ENCODE measurements at places on chromosomes 1 and 21. TPM values are rescaled to one million over a fixed set of nuclear protein-coding genes. Genes with fewer than 3 reads are reported as not detected.

DNA sequence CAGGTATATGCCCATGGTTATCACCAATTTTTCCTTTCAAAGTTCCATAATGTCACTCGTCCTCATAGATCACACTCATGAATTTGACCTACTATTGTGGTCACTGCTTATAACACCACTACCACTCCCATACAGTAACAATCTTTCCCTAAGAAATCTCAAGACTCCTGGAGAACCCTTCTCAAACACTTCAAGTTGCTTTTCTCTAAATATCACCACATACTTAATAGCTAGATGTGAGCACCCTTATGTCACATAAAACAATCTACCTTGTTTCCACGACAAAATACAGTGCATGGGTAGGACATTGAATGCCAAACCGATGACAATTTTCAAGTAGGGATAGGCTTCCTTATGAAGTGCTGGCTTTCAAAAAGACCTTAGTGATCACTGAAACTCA is 104.5 kb downstream of the LRRC53 start:
- DNase-seq, result no peak

DNA sequence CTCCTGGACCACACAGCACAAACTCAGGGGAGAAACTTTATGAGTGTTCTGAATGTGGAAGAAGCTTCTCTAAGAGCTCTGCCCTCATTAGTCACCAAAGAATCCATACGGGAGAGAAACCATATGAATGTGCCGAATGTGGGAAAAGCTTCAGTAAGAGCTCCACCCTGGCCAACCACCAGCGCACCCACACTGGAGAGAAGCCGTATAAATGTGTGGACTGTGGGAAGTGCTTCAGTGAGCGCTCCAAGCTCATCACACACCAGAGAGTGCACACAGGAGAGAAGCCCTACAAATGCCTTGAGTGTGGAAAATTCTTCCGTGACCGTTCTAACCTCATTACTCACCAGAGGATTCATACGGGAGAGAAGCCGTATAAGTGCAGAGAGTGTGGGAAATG is 22.5 kb downstream of the ZSCAN20 start:
- no peak for DNase-seq

GRCh38 chr1:208201229-208201628 is 43.0 kb downstream of the PLXNA2 start:
- DNase-seq, result peak; percentile 91

GRCh38 chr1:207131163-207131562 is 27.1 kb downstream of the C4BPA start:
- DNase-seq, result no peak

Gene RNF186
- total RNA-seq, result not detected

Gene GJA4
- total RNA-seq, result not detected

Measured in IMR-90 (cell line).